Hematopoietic multipotent progenitor cell treated with erythropoietin and hydrocortisone succinate and interleukin-3 and kit ligand, for 8 days (in vitro differentiated cells): ENCODE measurements at places on chromosomes 12 and 14.

- DNase-seq = no peak
Measured at GRCh38 chr12:32435921-32436705, 36.8 kb downstream of the FGD4 start.

- no peak for DNase-seq
Measured at GRCh38 chr14:68897559-68898155, 81.4 kb downstream of the ACTN1 start.

DNA sequence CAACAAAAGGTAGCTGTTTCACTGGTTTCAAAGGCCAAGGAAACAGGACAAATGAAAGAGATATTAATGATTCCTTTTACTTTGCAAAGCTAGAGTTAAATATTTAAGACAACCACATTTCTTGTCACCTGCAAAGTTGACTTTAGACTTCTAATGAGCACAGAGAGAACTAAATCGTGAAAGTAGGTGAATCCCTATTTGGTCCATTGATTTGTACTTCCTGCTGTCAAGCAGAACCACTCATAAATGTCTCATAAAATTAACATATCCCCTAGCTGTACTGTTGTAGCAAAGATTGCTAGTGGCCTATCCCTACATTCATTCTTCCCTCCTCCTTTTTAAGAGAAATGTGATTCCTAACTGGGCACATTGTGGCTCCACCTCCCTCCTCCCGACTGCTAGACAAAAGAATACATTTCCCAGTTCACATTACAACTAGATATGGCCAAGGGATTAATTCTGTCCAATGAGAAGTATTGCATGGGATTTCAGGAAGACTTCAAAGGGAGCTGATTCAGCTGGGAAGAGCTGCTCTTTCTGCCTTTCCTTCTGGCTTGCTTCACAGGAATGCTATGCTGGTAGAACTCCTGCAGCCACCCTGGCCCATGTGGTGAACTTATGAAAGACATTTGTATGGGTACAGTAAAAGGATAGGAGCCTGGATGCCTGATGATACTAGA is 227.5 kb upstream of the ABCD2 start:
- no peak for DNase-seq

- no peak for DNase-seq
Measured at GRCh38 chr14:101754893-101755292, 6.6 kb upstream of the PPP2R5C start.

DNA sequence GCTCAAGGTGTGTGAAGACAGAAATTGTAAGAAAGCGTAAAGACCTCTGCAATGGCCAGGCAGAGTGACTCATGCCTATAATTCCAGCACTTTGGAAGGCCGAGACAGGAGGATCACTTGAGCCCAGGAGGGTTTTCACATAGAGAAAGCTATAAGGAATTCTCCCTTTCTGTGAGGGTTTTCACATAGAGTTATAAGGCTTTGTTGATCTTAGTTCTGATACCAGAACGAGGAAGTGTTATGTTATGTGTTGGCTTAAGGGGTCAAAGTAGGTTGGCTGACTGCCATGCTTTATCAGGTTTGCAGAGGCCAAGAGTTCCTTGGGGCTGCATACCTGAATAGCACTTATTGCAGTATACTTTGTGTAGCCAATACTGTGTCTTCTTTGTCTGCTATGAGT is 139.1 kb downstream of the ERC1 start:
- peak; percentile 52 for DNase-seq

GRCh38 chr12:120625557-120626419 is 14.6 kb upstream of the CABP1 start:
- DNase-seq = peak; percentile 32

DNA sequence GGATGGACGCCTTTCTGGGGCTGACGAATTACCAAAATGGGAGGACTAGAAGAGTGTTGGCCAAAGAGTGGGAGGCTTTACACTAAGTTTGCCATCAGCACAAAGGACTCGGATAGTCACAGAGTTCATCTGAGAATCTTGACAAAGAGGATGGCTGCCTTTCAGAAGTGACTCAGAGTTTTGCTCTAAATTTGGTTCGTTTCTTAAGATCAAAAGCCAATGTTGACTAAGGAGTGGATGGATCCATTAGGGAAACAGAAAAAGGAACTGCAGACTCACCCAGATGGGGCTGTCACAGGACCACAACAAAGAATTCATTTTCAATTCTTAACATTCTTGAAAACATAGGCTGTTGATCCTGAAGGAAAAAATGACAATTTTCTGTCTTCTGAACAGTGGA is 81.3 kb upstream of the DUSP6 start:
- no peak for DNase-seq

GRCh38 chr14:54688229-54688628 is 121.3 kb downstream of the SAMD4A start:
- no peak for DNase-seq

- no peak for DNase-seq
Measured at GRCh38 chr14:100402631-100403030, 79.5 kb downstream of the SLC25A47 start.

- no peak for DNase-seq
Measured at GRCh38 chr12:47190271-47190750, 110.6 kb upstream of the AMIGO2 start.

DNA sequence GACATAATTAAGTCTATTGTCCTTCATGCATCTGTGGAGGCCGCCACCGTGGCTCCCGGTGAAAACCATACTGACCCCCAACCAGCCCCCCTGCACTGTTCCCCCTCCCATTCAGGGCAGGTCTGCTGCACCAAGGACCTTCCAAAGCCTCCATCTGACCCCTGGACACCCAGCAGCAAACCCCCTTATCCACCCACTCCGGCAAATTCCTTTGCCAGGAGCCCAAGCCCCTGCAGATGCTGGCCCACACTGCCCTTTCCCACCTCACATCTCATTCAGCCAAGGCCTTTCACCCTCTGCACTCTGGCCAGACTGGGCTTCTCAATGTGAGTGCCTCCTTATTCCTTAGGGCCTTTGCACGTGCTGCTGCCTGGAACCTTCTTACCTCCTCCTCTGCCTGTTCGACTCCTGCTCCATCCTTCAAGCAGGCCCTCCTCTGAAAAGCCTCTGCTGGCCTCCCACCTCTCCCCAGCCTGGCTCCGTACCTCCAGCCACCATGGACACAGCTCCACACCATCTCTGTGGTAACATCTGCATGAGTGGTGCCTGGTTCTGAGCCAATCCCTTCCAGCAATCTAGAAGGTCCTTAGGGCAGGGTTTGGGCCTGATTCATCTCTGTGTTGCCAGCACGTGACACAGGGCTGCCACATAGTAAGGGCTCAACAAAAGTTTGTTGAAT is 230.7 kb downstream of the BCL11B start:
- DNase-seq = no peak
